ENCODE measurements at places on chromosomes 7 and 10.

GRCh38 chr7:76356823-76357222 lies 2.0 kb downstream of the YWHAG start:
- DNase-seq = no peak

GRCh38 chr10:12348870-12349628 lies at the start of gene CAMK1D:
TSS of gene CAMK1D (plus strand) at chr10:12349547.
- peak; percentile 65 for DNase-seq

GRCh38 chr10:96910488-96911395 lies 78.6 kb downstream of the LCOR start:
- peak; percentile 3 for DNase-seq

- no peak for DNase-seq
Measured at GRCh38 chr10:58001159-58001558, 266.5 kb downstream of the IPMK start.

GRCh38 chr7:12322903-12323300 lies 80.8 kb downstream of the VWDE start:
- no peak for DNase-seq

DNA sequence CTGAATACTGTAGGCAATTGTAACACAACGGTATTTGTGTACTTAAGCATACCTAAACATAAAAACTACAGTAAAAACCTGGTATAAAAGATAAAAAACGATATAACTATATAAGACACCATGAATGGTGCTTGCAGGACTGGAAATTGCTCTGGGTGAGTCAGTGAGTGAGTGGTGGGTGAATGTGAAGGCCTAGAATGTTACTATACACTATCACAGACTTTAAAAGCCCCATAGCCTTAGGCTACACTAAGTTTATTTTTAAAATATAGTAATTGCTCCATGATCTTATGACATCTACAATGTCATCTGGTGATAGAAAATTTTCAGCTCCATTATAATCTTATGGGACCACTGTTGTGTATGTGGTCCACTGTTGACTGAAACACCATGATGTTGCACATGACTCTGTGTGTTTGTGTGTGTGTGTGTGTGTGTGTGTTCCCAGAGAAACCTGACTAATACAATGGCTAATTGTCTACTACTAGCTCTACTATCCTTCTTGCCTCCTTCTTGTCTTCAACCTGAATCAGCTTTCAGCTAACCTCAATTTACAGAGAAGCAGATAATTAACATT lies 27.6 kb upstream of the PRPF18 start:
- DNase-seq = no peak

All from NCI-H2171 treated with DMSO at 0.1 percent for 48 hours (cell line).